ENCODE measurements at places on chromosomes 5 and 9. TPM values are rescaled to one million over a fixed set of nuclear protein-coding genes. Genes with fewer than 3 reads are reported as not detected.

FCN2 gene
- not detected for total RNA-seq

- H3K27me3 ChIP-seq = no peaks in the 10 kb centered on the region
- H3K36me3 ChIP-seq = no peaks in the 10 kb centered on the region
- H3K4me3 ChIP-seq = no peak overlapping the region
- peak overlapping the region; percentile 5 for H3K27ac ChIP-seq
- H3K4me1 ChIP-seq = peaks cover 15% of the 10 kb centered on the region
Observed at GRCh38 chr9:69898714-69899209, 78.1 kb downstream of the CFAP95 start.

ARID3C gene
- 0.29 TPM for total RNA-seq

DNA sequence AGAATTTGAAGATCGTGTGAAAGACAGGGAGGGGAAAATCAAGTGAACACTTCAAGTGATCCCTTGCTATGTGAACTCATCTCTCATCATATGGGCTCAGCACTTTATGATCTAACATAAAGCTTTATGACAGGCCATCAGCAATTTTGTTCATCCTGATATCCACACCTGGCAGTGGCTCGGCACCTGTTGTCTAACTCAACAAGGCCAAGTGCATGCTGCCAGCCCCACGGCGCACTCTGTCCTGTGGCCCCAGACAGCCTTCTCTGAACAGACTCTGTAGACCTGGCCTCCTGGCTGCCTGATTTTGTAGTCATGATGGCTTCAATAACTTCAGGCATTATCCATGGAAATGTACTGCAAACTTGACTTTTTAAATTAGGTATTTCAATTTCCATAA is 106.3 kb downstream of the MEF2C start:
- no peak for DNase-seq
- H3K4me1 ChIP-seq = no peaks in the 10 kb centered on the region
- H3K27ac ChIP-seq = no peak overlapping the region
- no peaks in the 10 kb centered on the region for H3K36me3 ChIP-seq
- peaks cover 4% of the 10 kb centered on the region for H3K27me3 ChIP-seq

GRCh38 chr5:78758169-78758839 is 109.7 kb upstream of the LHFPL2 start:
- no peak overlapping the region for H3K4me3 ChIP-seq
- no peaks in the 10 kb centered on the region for H3K36me3 ChIP-seq
- H3K27ac ChIP-seq = no peak overlapping the region
- DNase-seq = peak; percentile 5
- peaks cover 13% of the 10 kb centered on the region for H3K4me1 ChIP-seq
- peaks cover 2% of the 10 kb centered on the region for H3K27me3 ChIP-seq

F12 gene
- total RNA-seq = 7.9 TPM

DNA sequence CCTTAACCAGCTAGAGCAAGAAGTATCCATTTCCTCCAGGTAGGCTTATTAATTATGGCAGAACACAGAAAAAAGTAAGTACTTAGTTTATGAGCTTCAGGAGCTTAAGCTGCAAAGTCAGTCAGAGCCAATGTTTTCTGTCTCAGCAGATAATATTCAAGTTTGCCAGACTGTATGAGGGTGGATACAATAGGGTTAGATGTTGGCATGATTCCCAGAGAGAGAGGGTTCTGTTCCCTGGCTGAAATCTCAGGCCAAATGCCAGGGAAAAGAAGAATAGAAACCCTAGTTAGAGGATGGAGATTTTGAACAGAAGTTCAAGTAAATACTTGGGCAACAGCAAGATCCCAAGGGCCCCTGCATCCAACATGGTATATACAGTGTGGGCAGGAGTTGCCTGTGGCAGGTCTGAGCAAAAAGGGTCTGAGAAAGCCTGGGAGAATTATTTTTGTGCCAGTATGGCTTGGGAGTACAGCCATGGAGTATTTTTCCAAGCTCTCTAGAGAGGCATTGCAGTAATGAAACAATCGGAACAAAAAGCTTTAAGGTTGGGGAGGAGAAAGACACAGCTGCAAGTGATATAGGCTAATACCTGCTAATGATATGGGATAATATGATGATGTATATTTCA is 31.0 kb upstream of the ISOC1 start:
- no peaks in the 10 kb centered on the region for H3K4me1 ChIP-seq
- no peaks in the 10 kb centered on the region for H3K36me3 ChIP-seq

- H3K4me1 ChIP-seq = no peaks in the 10 kb centered on the region
- H3K4me3 ChIP-seq = no peak overlapping the region
- H3K27ac ChIP-seq = no peak overlapping the region
- H3K27me3 ChIP-seq = no peaks in the 10 kb centered on the region
- no peaks in the 10 kb centered on the region for H3K36me3 ChIP-seq
- no peak for DNase-seq
Observed at GRCh38 chr5:159419576-159419975, 89.3 kb upstream of the IL12B start.

- no peak overlapping the region for H3K27ac ChIP-seq
- DNase-seq = no peak
- H3K4me3 ChIP-seq = no peak overlapping the region
- H3K27me3 ChIP-seq = peaks cover 16% of the 10 kb centered on the region
- H3K36me3 ChIP-seq = no peaks in the 10 kb centered on the region
Observed at GRCh38 chr5:58927181-58927580, 344.3 kb downstream of the RAB3C start.

DNA sequence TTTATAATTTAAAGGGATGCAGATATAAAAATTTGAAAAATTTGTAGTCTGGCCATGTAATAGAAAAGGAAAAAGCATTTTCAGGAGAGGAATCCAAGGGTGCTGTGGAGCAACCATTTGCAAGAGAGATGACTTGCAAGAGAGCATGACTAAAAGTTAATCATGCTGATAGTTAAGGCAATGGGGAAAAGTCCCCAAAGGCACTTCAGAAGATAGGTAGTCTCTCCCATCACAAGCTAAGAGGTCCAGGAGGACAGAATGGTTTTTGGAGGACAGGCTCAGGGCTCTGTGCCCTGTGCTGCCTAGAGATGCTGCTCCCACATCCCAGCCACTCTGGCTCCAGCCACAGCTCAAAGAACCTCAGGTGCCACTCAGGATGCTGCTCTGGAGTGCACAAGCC is 38.8 kb downstream of the DNAJB5 start:
- no peak for DNase-seq
- no peak overlapping the region for H3K27ac ChIP-seq
- H3K27me3 ChIP-seq = no peaks in the 10 kb centered on the region
- peaks cover 3% of the 10 kb centered on the region for H3K4me1 ChIP-seq
- H3K4me3 ChIP-seq = no peak overlapping the region
- peaks cover 6% of the 10 kb centered on the region for H3K36me3 ChIP-seq

GRCh38 chr5:142492781-142493281 is 168.0 kb upstream of the SPRY4 start:
- H3K27ac ChIP-seq = no peak overlapping the region
- no peaks in the 10 kb centered on the region for H3K36me3 ChIP-seq
- H3K4me3 ChIP-seq = no peak overlapping the region
- peaks cover 3% of the 10 kb centered on the region for H3K4me1 ChIP-seq
- no peaks in the 10 kb centered on the region for H3K27me3 ChIP-seq
- DNase-seq = no peak

IFNA2 gene
- not detected for total RNA-seq

DNA sequence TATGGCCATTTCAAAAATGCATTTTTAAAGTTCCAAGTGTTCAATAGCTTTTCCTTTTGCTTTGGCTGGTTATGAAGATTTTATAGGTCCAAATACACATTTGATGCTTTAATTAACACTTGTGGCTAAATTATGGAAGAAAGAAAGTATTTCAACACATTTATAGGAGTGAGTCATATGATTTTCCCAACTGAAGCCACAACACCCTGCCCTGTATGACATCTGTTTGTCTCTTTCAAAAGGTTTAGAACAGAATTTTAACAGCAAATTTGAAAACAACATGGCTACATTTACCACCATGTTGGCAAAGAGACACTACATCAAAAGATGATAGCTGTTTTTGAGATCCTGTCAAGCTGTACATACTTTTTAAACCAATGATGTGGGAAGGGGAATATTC is 99.4 kb downstream of the TMEM174 start:
- peaks cover 32% of the 10 kb centered on the region for H3K27me3 ChIP-seq
- no peak overlapping the region for H3K27ac ChIP-seq
- DNase-seq = no peak
- H3K4me1 ChIP-seq = no peaks in the 10 kb centered on the region

- no peak overlapping the region for H3K4me3 ChIP-seq
- H3K36me3 ChIP-seq = no peaks in the 10 kb centered on the region
- DNase-seq = no peak
- peaks cover 5% of the 10 kb centered on the region for H3K27me3 ChIP-seq
- H3K4me1 ChIP-seq = no peaks in the 10 kb centered on the region
- H3K27ac ChIP-seq = no peak overlapping the region
Observed at GRCh38 chr5:174831031-174831660, 106.8 kb downstream of the MSX2 start.

RASGRF2 gene
- 15.8 TPM for total RNA-seq

OTP gene
- not detected for total RNA-seq

MVB12B gene
- 6.6 TPM for total RNA-seq

GRCh38 chr5:113109344-113109743 is 132.7 kb downstream of the DCP2 start:
- no peaks in the 10 kb centered on the region for H3K36me3 ChIP-seq
- H3K4me1 ChIP-seq = no peaks in the 10 kb centered on the region
- no peak overlapping the region for H3K27ac ChIP-seq
- no peak for DNase-seq
- H3K4me3 ChIP-seq = no peak overlapping the region

ALDOB gene
- total RNA-seq = not detected

- H3K36me3 ChIP-seq = peaks cover 6% of the 10 kb centered on the region
- no peak for DNase-seq
- no peak overlapping the region for H3K27ac ChIP-seq
- no peak overlapping the region for H3K4me3 ChIP-seq
- peaks cover 1% of the 10 kb centered on the region for H3K27me3 ChIP-seq
Observed at GRCh38 chr5:10672146-10673016, 88.7 kb downstream of the DAP start.

DNA sequence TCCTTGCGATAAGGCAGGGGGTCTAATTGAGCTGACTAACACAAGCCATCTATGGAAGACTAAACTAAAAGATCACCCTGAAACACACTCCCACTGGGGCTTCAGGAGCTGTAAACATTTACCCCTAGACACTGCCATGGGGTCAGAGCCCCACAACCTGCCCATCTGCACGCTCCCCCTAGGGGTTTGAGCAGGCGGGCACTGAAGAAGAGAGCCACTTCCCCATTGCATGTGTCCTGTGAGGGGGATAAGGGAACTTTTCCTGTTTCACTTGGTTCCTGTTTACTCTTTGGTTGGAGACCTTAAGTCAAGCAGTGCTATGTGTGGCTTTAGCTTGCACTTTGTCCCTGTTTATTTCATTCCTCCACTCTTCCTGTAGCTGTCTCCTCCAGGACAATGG is 1929.5 kb upstream of the CDH9 start:
- DNase-seq = no peak
- no peaks in the 10 kb centered on the region for H3K27me3 ChIP-seq
- no peaks in the 10 kb centered on the region for H3K36me3 ChIP-seq
- H3K27ac ChIP-seq = no peak overlapping the region

Data from activated CD8-positive, alpha-beta T cell treated with anti-CD3 and anti-CD28 coated beads for 36 hours (primary cell).